ENCODE measurements at places on chromosomes 3 and 15.

DNA sequence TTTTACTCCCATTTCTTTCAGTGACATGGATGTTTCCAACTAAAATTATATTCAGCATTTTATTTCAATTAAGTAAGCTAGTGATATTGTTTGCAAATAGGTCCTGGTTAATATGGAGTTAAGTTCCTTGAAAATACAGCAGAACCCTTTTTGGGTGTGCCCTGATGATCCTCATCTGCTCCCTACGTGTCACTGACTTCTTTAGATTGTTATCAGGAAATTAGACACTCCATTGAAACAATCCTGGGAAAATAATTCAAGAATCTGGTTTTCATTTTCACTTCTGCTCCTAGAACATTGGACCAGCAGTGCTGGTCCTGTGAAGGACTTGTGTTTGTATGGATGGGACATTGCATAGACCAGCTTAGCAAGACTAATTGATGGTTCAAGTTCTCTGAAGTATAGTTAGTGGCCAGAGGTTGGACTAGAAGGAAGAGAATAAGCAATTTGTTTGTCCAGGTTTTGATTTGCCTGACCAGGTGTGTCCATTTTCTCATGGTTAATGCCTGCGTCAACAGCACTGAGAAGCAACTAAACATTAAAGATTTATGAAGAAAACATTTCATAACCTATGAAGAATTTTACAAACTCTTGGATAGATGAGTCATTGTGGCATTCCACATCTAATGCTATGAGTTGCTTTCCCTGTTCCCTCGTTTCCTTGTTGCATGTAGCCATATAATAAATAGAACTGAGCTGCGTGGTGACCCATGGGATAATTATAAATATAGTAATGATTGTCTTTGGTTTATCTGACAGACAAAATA lies 95.8 kb downstream of the ZPLD1 start:
- no peak for DNase-seq

DNA sequence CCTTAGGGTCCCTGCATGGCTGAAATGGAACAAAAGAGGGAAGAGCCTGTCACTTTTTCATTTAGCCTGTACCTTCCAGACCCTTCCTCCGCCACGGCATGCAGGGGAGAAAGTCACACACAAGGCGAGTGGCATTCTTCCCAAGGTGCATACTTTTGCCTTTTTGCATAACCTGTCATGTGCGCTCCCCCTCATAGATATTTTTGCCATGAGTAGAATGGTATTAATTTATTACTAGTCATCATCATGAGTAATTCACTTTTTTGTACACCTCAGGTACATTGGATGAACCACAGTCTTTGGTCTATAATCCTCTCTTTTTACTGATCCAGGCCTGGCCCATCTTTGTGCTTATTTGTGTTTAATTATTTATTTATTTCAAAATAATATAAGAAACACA lies 8.9 kb upstream of the BUB1B start:
- no peak for DNase-seq

DNA sequence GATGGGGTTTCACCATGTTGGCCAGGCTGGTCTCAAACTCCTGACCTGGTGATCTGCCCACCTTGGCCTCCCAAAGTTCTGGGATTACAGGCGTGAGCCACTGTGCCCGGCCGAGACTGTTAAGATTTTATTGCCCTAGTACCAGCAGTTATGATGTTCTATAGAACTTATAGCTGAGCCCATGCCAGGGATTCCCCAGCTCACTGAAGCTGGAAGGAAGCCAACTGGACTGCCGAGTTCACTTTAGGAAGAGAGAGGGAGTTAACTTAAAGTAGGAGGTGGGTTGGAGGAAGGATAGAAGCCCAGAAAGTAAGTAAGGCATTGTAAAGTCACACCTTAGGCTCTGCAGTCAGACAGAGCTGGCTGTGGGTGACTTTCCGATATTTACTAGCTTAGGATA lies 101.1 kb upstream of the BOC start:
- DNase-seq: no peak

DNA sequence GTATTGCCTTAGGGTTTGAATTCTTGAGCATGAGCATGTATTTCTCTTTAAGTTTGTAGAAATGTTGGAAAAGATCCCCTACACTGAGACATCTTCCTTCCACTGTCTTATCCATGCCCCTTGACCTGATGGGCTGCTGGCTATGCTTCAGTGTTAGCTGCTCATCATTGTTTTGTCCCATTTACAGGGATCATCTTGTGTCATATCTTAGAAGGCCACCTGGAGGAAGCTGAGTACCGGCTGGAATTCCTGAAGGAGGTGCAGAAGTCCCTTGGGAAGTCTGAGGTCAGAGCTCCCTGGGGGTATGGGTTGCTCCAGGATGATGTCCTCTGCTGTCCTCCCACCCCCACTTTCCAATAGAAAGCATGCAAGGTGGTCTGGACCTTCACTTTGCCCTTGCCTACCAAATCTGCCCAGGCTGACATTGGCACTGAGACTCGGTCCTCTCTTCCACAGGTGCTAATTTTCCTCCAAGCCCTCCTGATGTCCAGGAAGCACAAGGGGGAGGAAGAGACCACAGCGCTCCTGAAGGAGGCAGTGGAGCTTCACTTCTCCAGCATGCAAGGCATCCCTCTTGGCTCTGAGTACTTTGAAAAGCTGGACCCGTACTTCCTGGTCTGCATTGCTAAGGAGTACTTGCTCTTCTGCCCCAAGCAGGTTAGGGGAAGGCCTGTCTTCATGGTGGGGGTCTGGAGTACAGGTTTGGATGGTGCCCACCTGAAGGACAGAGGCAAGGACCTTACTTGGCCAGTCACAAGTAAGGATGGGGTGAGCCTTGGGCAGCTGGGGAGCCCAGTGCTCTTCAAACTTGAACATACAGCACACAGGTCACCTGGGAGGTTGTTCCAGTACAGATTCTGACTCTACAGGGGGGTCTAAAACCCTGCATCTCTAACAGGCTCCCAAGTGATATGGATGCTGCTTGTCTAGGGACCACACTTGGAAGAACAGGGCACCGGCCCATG lies 17.7 kb downstream of the TTC21A start:
- no peak for DNase-seq

DNA sequence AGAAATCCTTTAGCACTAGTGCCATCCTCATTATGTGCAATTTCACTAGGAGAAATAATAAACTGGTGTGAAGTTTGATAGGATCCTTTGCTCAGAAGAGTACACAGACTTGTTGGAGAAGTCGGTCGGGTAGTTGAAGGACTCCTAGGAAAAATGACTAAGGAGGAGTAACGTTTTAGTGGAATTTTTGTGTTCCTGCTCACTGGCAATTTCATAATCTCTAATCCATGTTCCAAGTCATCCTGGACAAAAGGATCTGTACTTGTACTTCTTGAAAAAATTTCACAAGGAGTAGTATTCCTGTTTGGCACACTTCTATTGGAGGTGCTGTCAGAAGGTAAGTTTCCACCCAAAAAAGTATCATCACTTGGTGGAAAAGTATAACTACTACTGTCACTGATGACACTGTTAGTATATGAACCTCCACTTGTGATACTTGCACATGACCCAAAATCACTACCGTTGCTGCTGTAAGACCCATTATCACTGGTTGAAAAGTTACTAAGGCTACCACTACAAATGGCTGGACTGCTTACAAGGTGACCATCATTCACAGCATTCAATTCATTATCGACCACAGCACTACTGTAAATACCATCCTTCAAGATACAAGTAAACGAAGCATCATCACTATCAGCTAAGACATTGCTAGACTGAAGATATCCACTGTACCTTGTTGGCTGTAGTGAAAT lies 77.4 kb downstream of the NEDD4 start:
- no peak for DNase-seq

DNA sequence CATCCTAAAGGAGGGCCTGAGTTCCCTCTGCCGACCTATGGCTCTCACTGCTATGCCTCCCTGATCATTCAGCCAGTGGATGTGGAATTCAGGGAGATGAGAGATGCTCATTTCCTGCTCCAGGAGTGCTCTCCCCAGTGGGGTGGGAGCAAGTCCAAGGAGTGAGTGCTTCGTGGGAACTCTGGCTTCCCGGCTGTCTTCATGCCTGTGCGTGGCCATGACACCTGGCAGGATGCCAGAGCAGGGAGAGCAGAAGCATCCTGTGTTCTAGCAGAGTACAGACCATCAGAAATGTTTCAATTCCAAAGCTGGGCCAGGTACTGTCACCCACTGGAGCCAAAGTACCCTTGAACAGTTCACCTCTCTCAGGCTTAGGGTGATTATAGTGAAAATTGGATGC lies 45.1 kb downstream of the APH1B start:
- no peak for DNase-seq

DNA sequence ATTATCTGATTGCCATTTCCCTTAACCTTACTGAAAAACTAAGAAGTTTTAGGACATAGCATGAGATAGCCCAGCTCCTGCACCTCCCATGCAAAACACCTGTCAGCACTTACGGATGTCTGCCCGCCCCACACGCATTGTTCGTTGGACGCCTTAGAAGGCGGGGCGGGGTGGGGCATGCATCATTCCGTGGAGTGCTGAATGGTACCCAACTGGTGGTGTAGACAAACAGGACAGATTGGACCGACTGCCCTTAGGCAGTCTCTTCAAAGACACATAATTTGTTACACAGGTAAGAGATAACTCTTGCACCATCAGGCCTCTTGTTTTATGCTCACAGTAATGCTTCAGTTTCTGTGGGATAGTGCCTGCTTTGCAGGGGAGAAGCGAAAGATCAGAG lies 93.8 kb downstream of the SMAD6 start:
- DNase-seq: no peak

GRCh38 chr3:71389911-71390573 lies 193.5 kb downstream of the FOXP1 start:
- peak; percentile 25 for DNase-seq

DNA sequence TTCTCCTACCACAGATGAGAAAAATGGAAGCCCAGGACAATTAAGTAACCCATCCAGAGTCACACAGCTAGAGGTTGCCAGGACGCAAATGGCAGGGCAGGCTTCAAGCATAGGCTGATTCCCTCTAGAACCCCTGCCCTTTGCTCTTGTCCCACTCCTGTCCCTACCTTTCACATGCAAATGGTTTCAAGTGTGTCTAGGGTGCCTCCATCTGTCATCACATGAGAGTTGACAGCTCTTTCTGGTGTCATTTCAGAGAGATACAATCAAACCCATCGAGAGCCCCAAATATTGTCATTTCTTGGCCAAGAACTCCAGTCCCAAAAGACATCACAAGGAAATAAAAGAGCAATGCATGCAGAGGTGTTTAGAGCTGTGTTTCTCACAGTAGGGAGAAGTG lies 23.7 kb downstream of the CCDC12 start:
- no peak for DNase-seq

DNA sequence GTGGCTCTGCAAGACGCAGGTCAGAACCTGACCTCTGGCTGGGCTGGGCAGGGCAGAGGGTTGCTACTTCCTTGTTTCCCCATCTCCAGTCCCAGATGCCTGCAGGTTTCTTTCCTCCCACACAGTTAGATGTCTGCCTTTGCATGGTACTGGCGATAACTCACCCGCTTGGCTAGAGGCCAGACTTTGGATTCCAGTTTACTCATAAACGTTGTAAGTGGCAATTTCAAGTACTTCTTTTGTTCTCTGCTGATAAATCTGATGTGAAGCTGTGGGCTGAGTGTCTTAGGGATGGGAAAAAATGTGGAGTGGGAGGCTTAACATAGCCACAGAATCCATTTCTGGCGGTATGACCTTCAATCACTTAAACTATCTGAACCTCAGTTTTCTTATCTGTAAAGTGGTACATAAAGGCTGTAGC lies 194.2 kb downstream of the EBLN2 start:
- no peak for DNase-seq

DNA sequence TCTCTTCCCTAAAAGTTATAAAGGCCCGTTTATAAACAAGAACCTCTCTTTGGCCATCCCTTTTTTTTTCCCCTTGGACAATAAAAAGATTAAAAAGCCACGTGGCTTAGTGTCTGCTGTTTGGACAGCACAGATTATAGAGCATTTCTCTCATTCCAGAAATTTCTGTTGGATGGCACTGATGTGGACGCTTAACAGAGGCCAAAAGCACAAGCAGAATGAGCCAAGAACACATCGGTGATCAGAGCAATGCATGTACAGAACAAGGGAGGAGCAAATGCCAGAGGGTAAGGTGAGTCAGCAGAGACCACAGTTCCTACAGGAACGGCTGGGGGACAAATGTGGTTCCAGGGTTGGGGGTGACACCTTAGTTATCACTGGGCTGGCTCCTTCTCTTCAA lies 30.3 kb upstream of the CTNNB1 start:
- no peak for DNase-seq

GRCh38 chr3:62167566-62168262 lies 205.6 kb downstream of the FEZF2 start:
- DNase-seq: no peak

DNA sequence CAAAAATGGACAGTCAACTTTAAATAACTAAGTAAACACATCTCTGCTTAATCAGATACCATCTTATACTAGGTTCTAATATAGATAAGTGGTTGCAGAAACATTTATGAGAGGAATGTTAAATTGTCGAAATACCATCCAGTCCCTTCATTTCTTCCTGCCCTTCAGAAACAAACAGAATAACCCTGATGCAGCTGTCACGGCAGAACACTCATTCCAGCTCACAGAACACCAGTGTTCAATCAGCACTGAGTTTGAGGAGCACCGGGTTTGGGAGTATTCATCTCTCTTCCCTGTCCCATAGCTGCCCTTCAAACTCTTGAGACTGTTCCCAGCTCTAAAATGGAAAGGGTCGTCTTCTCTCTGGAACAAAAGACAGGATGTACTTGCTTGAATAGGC lies 61.1 kb upstream of the TSEN2 start:
- DNase-seq: no peak

All from activated naive CD4-positive, alpha-beta T cell treated with Interleukin-2 at 50 U/mL for 16 hours (primary cell).